Tibial nerve (tissue), 4 donors: ENCODE measurements at places on chromosomes 4 and X. TPM values are rescaled to one million over a fixed set of nuclear protein-coding genes. Genes with fewer than 3 reads are reported as not detected.

DNA sequence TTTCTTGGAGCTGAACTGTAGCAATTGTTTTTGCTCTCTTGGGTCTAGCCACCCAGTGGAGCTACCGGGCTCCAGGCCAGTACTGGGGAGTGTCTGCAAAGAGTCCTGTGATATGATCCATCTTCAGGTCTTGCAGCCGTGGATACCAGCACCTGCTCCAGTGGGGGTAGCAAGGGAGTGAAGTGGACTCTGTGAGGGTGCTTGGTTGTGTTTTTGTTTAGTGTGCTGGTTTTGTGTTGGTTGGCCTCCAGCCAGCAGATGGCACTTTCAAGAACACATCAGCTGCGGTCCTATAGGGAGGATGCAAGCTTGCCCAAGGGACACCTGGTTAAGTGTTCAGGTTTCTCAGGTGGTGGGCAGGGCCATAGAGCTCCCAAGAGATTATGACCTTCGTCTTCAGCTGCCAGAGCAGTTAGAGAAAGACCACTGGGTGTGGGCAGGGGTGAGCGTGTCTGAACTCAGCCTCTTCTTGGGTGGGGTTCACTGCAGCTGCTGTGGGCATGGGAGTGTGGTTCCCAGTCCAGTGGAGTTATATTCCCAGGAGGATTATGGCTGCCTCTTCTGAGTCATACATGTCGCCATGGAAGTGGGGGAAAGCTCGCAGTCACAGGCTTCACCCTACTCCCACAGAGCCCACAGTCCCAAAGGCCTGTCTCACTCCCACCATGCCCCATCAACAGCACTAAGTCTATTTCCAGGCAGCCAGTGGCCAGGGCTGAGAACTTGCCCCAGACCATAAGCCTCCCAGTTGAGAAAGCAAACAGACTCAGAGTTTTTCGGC is 811.6 kb downstream of the GLUD2 start:
- H3K4me1 ChIP-seq, result no peaks in the 10 kb centered on the region
- H3K36me3 ChIP-seq, result no peaks in the 10 kb centered on the region
- no peak overlapping the region for H3K27ac ChIP-seq
- H3K4me3 ChIP-seq, result no peak overlapping the region
- no peak for DNase-seq
- no peaks in the 10 kb centered on the region for H3K27me3 ChIP-seq

The WAS gene
- 3.1 TPM for total RNA-seq

The TXK gene
- total RNA-seq, result not detected

- no peak overlapping the region for H3K27ac ChIP-seq
- H3K4me1 ChIP-seq, result no peaks in the 10 kb centered on the region
- DNase-seq, result no peak
- no peak overlapping the region for H3K4me3 ChIP-seq
- no peaks in the 10 kb centered on the region for H3K27me3 ChIP-seq
Measured at GRCh38 chr4:81807386-81807785, 335.7 kb upstream of the RASGEF1B start.

DNA sequence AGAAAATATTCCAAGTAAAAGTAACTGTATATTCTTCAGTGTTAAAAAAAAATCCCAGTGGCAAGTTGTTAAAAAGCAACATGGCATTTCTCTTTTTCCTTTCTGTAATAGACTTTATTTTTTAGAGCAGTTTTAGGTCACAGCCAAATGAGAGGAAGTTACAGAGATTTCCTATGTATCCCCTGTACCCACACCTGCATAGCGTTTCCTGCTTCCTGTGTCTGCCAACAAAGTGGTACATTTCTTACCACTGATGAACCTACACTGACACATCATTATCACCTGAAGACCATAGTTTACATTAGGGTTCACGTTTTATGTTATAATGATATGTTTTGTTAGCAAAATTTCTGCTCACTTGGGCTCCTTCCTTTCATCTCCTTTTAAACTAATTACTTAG is 124.7 kb downstream of the GPAT3 start:
- no peak overlapping the region for H3K27ac ChIP-seq
- H3K4me1 ChIP-seq, result no peaks in the 10 kb centered on the region
- no peaks in the 10 kb centered on the region for H3K27me3 ChIP-seq
- H3K4me3 ChIP-seq, result no peak overlapping the region
- H3K36me3 ChIP-seq, result no peaks in the 10 kb centered on the region

GRCh38 chr4:108055787-108056186 is 66.1 kb downstream of the HADH start:
- no peaks in the 10 kb centered on the region for H3K27me3 ChIP-seq
- no peak for DNase-seq
- no peaks in the 10 kb centered on the region for H3K36me3 ChIP-seq
- no peak overlapping the region for H3K4me3 ChIP-seq

GRCh38 chr4:57462843-57463242 is 352.7 kb upstream of the IGFBP7 start:
- no peak overlapping the region for H3K27ac ChIP-seq
- no peak for DNase-seq
- H3K4me1 ChIP-seq, result no peaks in the 10 kb centered on the region

GRCh38 chr4:17077105-17077504 is 178.7 kb upstream of the LDB2 start:
- no peak for DNase-seq
- no peak overlapping the region for H3K27ac ChIP-seq
- H3K27me3 ChIP-seq, result no peaks in the 10 kb centered on the region
- H3K4me3 ChIP-seq, result no peak overlapping the region
- no peaks in the 10 kb centered on the region for H3K36me3 ChIP-seq

GRCh38 chrX:55039471-55039870 is 8.7 kb upstream of the ALAS2 start:
- no peak overlapping the region for H3K4me3 ChIP-seq
- no peaks in the 10 kb centered on the region for H3K36me3 ChIP-seq
- no peak for DNase-seq
- no peaks in the 10 kb centered on the region for H3K27me3 ChIP-seq
- H3K4me1 ChIP-seq, result no peaks in the 10 kb centered on the region

The PGM2 gene
- total RNA-seq, result 13.7 TPM

GRCh38 chrX:45553417-45553816 is 352.7 kb upstream of the DIPK2B start:
- no peaks in the 10 kb centered on the region for H3K36me3 ChIP-seq
- peaks cover 4% of the 10 kb centered on the region for H3K27me3 ChIP-seq
- H3K27ac ChIP-seq, result no peak overlapping the region
- H3K4me3 ChIP-seq, result no peak overlapping the region

GRCh38 chrX:71212536-71212935 is 10.5 kb upstream of the GJB1 start:
- DNase-seq, result no peak

The HMX1 gene
- total RNA-seq, result 0.21 TPM

- H3K27ac ChIP-seq, result no peak overlapping the region
- H3K4me1 ChIP-seq, result no peaks in the 10 kb centered on the region
- H3K27me3 ChIP-seq, result no peaks in the 10 kb centered on the region
- no peak for DNase-seq
- no peak overlapping the region for H3K4me3 ChIP-seq
- no peaks in the 10 kb centered on the region for H3K36me3 ChIP-seq
Measured at GRCh38 chr4:48196758-48197504, 62.9 kb upstream of the TXK start.

GRCh38 chr4:150769845-150770244 is 187.9 kb downstream of the MAB21L2 start:
- no peaks in the 10 kb centered on the region for H3K27me3 ChIP-seq
- H3K4me1 ChIP-seq, result no peaks in the 10 kb centered on the region
- H3K4me3 ChIP-seq, result no peak overlapping the region
- H3K36me3 ChIP-seq, result peaks cover 14% of the 10 kb centered on the region
- no peak for DNase-seq

The FAM193A gene
- 35.4 TPM for total RNA-seq

DNA sequence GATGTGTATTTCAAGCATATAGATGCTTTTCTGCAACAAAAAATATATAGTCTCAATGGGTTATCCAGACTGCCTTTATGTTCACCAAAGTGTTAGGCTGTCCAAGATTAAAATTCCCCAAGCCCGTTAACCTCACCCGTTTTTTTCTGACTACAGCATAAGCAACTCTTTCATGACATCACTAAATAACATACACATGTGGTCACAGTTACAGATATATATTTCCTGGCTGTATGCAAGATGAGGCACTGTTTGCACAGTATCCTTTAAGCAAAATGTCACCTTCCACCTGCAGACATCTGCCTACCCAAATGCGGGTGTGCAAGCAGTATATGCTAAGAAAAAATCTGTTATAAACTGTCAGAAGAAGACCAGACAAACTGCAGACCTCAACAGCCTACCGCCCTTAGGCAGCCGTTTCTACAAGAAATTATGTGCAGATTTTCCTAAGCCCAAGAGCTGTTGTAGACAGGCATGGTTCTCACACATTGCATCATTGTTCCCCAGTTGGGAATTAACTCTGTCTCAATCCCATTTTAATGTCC is 183.1 kb upstream of the MXRA5 start:
- no peaks in the 10 kb centered on the region for H3K27me3 ChIP-seq
- no peak overlapping the region for H3K27ac ChIP-seq
- H3K4me1 ChIP-seq, result no peaks in the 10 kb centered on the region
- no peak overlapping the region for H3K4me3 ChIP-seq

The TCEAL6 gene
- total RNA-seq, result not detected

The BTK gene
- 19.7 TPM for total RNA-seq

GRCh38 chrX:129230168-129230567 is 293.1 kb downstream of the SMARCA1 start:
- H3K27me3 ChIP-seq, result no peaks in the 10 kb centered on the region
- no peak overlapping the region for H3K27ac ChIP-seq
- H3K4me3 ChIP-seq, result no peak overlapping the region
- no peaks in the 10 kb centered on the region for H3K36me3 ChIP-seq
- H3K4me1 ChIP-seq, result no peaks in the 10 kb centered on the region
- DNase-seq, result no peak

The FRMPD4 gene
- under 0.01 TPM for total RNA-seq

GRCh38 chrX:113954297-113954696 is 629.6 kb upstream of the HTR2C start:
- H3K36me3 ChIP-seq, result no peaks in the 10 kb centered on the region
- H3K4me3 ChIP-seq, result no peak overlapping the region
- peaks cover 12% of the 10 kb centered on the region for H3K27me3 ChIP-seq
- no peak for DNase-seq
- H3K4me1 ChIP-seq, result no peaks in the 10 kb centered on the region

DNA sequence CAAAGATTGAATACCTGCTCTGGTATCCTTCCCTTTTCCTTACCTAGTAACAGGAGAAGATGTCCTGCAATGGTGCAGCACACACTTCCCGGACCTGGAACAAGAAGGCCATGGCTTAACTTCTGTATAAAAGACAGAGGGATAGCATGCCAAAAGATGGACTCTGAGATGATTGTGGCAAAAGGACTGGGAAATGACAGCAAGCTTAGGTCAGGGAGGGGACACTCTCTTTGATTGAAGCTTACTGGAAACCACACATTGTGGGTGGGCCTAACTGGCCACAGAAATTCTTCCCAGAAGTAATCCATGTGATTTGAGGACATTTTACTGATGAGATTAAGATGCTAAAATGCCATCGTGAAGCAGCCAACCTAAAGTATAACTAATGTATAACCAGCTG is 71.0 kb upstream of the OTUD4 start:
- no peak overlapping the region for H3K4me3 ChIP-seq
- H3K36me3 ChIP-seq, result no peaks in the 10 kb centered on the region
- H3K4me1 ChIP-seq, result no peaks in the 10 kb centered on the region
- no peak overlapping the region for H3K27ac ChIP-seq
- DNase-seq, result no peak

The GPR34 gene
- 8.7 TPM for total RNA-seq
